ENCODE measurements at places on chromosomes 4 and X.

GRCh38 chrX:118503260-118504041, 7.8 kb downstream of the DOCK11 start:
- no peak for DNase-seq

DNA sequence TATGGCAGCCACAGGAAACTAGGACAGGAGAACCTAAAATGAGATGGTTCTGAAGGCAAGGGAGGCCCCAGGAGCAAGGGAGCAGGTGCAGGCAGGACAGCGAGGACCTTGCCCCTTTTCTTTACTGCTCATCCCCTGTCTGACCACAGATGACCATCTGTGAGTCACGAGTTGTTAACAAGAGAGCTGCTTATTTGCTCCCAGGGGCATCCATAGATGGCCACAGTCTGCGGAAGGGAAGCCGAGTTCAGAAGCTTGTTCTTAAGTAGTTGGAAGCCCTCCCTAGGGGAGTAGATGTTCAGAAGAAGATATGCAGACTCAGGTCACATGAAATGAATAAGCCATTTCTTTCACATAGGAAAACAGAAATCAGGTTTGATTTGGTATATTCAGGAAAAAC, 69.4 kb downstream of the EVC2 start:
- no peak for DNase-seq

DNA sequence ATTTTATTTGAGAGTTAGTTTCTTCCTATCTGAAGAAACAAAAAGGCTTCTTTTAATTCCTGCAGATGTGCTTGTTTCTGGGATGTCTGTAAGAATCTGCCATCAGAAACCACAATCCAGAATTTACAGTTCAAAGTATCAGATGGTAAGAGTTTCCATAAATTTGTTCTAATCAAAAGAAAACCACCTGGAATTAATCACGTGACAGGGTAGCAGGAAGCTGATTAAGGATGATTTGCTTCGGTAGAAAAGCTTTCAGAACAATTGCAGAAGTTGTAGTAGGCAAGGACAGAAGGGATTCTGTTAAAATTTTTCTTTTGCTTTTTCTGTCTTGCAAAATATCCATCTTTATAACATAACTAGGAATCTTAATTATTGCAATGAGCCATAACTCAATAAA, 1975.1 kb upstream of the AGA start:
- DNase-seq = no peak

- DNase-seq = no peak
Measured at GRCh38 chrX:41556958-41557357, 109.8 kb downstream of the NYX start.

- no peak for DNase-seq
Measured at GRCh38 chrX:17036171-17036961, 89.9 kb downstream of the REPS2 start.

DNA sequence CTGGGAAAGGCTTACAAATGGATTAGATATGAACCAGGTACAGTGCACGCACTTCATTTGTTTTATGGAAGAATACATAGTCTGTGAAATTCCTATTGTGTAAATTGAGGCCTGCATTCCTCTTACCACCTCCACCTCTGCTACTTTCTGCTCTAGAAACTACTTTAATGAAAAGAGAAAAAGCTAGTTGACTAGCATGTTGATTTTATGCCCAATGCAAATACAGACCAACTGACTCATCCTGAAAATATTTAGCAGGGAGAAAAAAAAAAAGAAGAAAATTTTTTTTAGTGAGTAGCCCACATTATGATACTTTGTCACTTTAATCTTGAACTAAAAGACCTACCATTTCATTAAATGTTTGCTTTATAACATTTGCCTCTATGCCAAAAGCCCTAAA, 41.2 kb downstream of the DCLK2 start:
- no peak for DNase-seq

Measured in endothelial cell (in vitro differentiated cells).